ENCODE measurements at places on chromosomes 3 and 15.

- peak; percentile 77 for DNase-seq
These were observed 539 bp upstream of the LAMB2 start for GRCh38 chr3:49133226-49133951.

GRCh38 chr15:43518197-43518761 lies 871 bp downstream of the MAP1A start:
- peak; percentile 42 for DNase-seq

DNA sequence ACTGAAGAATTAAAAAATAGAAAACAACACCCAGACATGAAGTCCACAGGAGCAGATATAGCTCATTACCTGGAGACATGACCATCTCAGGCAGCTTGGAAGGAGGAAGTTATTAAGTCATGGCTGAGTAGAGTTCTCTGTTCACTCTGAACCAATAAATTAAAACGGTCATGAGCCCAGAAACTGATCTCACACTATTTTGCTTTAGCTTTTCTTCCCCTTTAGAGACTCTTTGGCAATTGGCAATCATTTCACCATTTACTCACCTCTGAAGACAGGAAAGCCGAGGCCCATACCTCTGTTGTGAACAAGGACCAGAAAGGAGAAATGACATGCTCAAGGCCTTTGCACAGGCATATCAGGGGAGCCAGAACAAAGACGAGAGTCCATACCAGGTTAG lies 26.6 kb downstream of the CLDN18 start:
- DNase-seq: no peak

DNA sequence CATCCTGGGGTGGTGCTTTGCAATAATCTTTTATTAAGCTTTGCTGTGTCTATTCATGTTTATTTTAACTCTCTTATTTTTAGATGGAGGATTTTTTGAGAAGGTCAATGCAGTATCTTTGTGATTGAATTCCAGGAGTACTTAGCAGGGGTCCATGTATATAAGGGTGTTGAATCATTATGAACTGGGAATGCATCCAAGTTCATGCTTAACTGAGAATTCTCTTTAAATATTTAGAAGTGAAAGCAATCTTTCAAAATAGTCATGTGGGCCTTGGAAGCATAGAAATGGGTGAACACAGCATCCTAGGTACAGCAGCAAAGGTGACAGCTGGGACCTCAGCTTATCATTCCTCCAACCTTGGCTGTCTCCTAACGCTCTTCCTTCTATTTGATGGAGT lies 27.3 kb downstream of the SPTSSB start:
- no peak for DNase-seq

- no peak for DNase-seq
These were observed at the start of gene TMEM158 for GRCh38 chr3:45226206-45226915. TMEM158 (minus strand) TSS chr3:45226287; CDS start chr3:45226027, 260 bp downstream.

GRCh38 chr15:39131609-39132008 lies 449.3 kb upstream of the THBS1 start:
- DNase-seq: no peak

DNA sequence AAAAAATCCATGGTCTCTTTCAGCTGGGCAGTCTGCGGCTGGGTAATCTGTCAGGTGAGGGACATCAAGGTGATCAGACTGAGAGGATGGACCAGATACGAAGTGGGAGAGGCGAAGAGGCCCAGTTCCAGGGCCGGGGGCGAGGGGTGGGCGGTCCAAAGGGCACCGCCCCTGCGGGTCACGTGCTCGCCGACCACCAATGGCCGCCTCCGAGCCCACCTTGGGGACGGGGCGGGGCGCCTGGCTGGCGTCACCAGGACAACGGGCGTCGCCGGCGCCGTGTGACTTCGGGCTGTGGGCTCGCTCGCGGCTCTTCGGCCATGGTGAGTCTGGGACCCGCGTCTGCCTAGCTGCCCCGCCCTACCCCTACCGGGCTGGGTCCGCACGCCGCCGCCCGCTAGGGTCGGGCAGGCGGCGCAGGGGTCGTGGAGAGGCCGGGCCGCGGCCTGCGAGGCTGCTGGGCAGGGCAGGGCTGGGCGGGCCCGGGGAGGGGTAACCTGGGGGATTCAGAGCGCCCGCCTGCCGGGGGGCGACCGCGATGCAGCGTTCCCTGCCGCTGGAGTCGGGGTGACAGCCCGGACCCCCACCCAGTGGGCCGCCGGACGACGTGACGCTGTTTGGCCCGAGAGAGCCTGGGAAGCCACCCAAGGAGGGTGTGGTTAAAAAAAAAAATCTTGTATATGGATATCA lies at the start of gene FBXL2:
Gene FBXL2, plus strand, starts transcription at position 250 of the 690 bp plus-strand sequence. Its CDS starts 71 bp downstream, at position 321.
- DNase-seq: peak; percentile 54

DNA sequence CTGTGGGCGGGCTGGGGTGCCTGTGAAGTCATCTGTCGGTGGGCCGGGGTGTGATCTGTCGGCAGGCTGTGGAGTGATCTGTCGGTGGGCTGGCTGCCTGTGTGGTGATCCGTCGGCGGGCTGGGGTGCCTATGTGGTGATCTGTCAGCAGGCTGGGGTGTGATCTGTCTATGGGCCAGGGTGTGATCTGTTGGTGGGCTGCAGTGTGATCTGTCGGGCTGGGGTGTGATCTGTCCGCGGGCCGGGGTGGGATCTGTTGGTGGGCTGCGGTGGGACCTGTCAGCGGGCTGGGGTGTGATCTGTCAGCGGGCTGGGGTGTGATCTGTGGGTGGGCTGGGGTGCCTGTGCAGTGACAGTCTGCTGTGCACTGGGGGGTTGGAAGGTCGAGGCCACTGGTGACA lies 204.5 kb downstream of the XXYLT1 start:
- DNase-seq: no peak

GRCh38 chr15:74804935-74805334 lies 7.7 kb upstream of the LMAN1L start:
- no peak for DNase-seq

DNA sequence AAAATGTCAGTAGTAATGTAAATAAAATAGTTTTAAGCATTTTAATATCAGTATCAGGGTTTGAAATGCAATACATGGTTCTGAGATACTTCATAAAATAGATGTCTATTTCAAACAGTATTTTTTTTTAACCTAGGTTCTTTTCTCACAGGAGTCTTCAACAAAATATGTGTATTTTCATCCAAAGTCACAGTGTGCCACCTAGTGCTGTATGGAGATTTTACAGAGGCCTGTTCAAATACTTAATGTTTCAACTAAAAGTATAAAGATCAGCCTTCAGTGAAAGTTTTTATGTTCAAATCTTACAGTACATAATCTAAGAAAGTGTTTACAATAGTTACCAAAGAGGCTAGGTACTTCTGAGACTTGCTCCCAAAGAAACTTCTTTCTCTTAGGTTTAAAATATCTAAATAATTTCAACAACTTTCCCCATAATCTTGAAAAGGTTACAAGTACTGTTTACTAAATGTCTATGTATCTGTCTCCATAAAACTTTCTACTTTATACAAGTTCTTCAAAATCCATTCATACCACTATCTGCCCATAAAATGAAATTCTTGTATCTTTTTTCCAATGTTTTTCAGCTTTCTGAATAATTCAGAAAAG lies 38.3 kb downstream of the SCAPER start:
- peak; percentile 33 for DNase-seq

- DNase-seq: no peak
These were observed 9.8 kb upstream of the EPHB3 start for GRCh38 chr3:184551614-184552256.

GRCh38 chr3:134237454-134238145 lies 13.1 kb downstream of the RYK start:
- no peak for DNase-seq

- DNase-seq: no peak
These were observed 9.7 kb downstream of the WDR5B start for GRCh38 chr3:122406198-122406597.

- no peak for DNase-seq
These were observed 89.6 kb downstream of the GAP43 start for GRCh38 chr3:115712871-115713270.

GRCh38 chr15:71444866-71445590 lies 329.8 kb downstream of the THSD4 start:
- DNase-seq: no peak

DNA sequence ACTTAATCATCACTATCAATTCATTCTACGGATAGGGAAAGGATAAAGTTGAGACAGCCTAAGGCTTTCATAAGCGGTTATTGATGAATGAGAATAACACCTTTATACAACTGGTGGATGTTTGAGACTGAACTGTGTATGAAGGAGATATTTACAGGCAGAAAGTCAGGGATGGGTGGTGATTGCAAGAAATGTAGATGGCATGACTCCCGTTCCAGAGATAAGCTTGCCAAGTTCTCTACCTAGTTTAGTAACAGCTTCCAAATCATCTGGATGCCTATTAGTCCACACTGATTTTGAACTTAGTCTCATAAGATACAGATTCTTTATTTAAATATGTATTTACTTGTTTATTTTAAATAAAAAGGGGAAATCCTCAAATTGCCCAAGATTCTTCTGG lies 358.8 kb downstream of the GAP43 start:
- DNase-seq: no peak

DNA sequence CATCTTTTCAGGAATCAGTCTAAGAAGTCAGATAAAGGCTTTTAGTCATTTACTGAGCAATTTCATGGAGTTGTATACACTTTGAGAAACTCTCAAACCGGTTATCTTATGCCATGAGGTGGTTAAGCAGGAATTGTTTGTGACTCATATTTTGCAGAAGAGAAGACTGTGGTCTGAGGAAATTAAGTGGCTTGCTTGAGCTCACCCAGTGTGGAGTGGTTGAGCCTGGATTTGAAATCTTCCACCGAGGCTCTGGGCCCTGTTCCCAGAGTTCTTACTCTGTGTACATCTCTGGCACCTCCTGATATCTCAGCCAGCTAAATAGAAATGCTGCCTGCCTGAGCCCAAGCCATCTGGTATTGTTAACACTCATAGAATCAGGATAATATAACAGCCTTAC lies 37.8 kb upstream of the BCL6 start:
- no peak for DNase-seq

DNA sequence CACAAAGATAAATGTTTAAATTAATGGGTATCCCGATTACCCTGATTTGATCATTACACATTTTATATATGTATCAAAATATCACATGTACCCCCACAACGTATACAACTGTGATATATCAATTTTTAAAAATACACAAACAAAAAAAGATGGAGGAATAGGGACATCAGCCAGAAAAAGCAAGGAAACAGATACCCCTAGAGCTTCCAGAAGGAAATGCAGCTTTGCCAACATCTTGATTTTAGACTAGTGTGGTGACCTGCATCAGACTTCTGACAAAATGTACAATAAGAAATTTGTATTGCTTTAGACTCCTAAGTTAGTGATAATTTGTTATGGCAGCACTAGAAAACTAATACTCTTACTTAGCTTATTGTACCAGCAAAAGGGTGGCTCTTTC lies 483.8 kb downstream of the TUSC7 start:
- no peak for DNase-seq

DNA sequence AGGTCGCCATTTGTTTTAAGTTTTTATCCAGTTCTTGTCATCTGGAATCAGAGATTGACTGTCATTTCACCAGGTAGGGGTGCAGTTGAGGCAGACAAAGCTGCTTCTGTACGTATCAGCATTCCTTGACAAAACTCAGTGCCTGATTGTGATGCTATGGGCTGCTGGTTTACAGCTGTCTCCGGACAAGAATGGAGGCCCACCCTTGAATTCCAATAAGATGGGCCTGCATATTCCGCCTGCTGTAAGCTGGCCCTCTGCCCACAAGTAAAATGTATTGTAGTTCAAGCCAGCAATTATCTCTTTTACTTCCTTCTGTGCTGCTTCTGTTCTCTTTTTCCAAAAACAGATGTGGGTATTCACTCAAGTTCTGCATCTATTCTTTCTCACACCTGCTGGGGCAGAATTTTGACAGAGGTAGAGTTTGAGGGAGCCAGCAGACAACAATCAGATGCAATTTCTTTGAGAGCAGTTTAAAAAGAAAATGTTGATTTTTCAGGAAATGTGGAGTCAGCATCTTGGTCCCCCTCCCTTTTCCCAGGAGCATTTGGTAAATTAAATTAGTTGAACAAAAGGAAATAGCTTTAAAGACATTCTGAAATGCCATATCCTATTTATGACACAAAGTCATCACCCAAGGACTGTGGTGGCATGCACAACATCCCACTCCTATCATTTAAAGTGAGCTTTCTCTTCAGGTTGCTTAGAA lies 53.5 kb downstream of the IQCH start:
- DNase-seq: no peak

- no peak for DNase-seq
These were observed 399.1 kb upstream of the TBL1XR1 start for GRCh38 chr3:177596248-177596815.

DNA sequence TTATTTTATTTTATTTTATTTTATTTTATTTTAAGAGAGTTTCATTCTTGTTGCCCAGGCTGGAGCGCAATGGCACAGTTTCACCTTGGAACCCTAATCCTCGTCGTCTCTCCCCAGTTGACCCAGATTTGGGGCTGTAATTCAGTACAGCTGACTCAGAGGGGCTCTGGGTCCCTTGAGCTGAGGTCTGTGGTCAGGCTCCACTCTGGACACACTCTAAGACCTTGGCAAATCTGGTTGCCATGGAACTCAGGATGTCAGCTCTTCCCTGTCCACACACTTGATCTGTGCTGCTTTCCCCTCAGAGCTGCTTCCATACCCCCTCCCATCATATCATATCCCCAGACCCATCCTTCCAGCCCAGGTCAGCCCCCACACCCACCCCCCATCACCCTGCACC lies 675 bp upstream of the CYP11A1 start:
- no peak for DNase-seq

GRCh38 chr3:102661707-102662497 lies 227.1 kb downstream of the ZPLD1 start:
- DNase-seq: no peak

- DNase-seq: no peak
These were observed 67.8 kb downstream of the GPR176 start for GRCh38 chr15:39852250-39852649.

DNA sequence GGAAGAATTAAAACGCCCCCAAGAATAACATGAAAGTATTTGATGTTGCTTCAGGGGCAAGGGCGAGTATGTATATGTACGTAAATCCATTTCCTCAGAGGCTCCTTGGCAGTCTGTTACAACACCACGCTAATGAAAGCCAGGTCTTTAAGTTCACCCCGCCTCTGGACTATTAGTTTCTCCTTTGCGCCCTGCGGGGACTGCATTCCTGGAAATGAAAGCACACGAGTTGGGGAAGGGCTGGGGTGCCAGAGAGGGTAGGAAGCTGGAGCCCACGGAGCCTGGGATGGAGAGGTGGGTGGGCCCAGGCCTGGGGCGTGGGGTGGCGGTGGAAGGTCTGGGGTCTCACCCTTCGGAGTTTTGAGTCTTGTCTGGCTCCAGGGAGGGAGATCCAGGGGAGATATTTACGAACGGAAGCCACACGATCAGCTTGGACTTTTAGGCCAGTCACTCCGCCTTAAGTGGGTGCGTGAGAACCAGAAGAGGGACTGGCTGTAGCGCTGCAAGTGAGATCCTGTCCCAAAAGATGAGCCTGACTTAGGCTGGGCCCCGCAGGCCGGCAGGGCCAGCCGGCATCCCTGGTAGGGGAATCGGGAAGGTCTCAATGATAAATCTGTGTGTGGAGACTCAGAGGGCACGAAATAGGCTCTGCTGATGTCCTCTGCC lies 1.6 kb upstream of the PLCL2 start:
- no peak for DNase-seq

GRCh38 chr3:62046326-62046725 lies 327.0 kb downstream of the FEZF2 start:
- DNase-seq: no peak
